ENCODE measurements at places on chromosomes 2 and 18. TPM values are rescaled to one million over a fixed set of nuclear protein-coding genes. Genes with fewer than 3 reads are reported as not detected.

- no peak for DNase-seq
- no peaks in the 10 kb centered on the region for H3K36me3 ChIP-seq
- H3K27ac ChIP-seq, result no peak overlapping the region
- no peaks in the 10 kb centered on the region for H3K27me3 ChIP-seq
Observed at GRCh38 chr18:41373612-41374011, 581.4 kb upstream of the PIK3C3 start.

- no peak overlapping the region for H3K27ac ChIP-seq
- H3K4me1 ChIP-seq, result no peaks in the 10 kb centered on the region
- no peaks in the 10 kb centered on the region for H3K27me3 ChIP-seq
- H3K36me3 ChIP-seq, result no peaks in the 10 kb centered on the region
- H3K4me3 ChIP-seq, result no peak overlapping the region
Observed at GRCh38 chr2:47225061-47225783, 70.1 kb upstream of the STPG4 start.

Gene TM4SF20
- total RNA-seq, result not detected

DNA sequence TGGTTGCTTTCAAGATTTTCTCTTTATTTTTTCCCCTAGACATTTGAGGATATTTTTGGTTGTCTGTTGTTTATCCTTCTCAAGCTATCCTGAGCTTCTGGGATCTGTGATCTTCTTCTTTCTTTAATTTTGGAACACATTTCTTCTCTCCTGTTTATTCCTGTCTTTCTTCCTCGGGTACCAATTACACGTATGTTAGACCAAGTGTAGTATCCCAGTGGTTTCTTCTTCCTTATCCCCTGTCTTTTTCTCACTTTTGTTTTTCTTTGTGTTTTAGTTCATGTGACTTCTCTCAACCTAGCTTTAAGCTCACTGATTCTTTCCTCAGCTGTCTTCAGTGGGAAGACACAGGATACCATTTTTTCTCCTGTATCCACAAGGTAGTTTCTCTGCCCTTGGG is 120.0 kb downstream of the GALR1 start:
- no peaks in the 10 kb centered on the region for H3K4me1 ChIP-seq
- no peak overlapping the region for H3K27ac ChIP-seq
- H3K27me3 ChIP-seq, result no peaks in the 10 kb centered on the region
- no peak for DNase-seq
- no peak overlapping the region for H3K4me3 ChIP-seq
- no peaks in the 10 kb centered on the region for H3K36me3 ChIP-seq

GRCh38 chr2:177758591-177759371 is 313.8 kb downstream of the PDE11A start:
- no peaks in the 10 kb centered on the region for H3K27me3 ChIP-seq
- DNase-seq, result peak; percentile 92
- H3K4me3 ChIP-seq, result no peak overlapping the region
- no peak overlapping the region for H3K27ac ChIP-seq
- peaks cover 2% of the 10 kb centered on the region for H3K4me1 ChIP-seq
- no peaks in the 10 kb centered on the region for H3K36me3 ChIP-seq

DNA sequence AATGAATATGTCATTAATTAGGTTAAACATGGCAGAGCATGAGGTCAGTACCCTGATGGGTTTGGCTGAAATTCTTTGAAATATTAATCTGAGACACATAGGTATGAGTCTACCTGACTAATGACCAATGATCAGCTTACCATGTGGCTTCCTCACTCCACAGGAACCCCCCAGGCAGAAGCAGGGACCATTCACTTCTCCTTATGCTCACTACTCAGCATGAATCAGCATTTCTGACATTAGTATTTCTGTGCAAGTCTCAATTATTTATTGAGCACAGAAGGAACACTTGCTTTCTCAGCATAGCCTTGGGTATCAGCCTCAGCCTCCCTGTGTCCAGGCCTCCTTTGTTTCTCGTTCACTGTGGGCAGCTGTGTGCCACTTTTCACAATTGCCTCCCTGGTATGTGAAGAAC is 9.3 kb upstream of the KCNE4 start:
- H3K27ac ChIP-seq, result no peak overlapping the region
- no peaks in the 10 kb centered on the region for H3K36me3 ChIP-seq
- DNase-seq, result no peak

DNA sequence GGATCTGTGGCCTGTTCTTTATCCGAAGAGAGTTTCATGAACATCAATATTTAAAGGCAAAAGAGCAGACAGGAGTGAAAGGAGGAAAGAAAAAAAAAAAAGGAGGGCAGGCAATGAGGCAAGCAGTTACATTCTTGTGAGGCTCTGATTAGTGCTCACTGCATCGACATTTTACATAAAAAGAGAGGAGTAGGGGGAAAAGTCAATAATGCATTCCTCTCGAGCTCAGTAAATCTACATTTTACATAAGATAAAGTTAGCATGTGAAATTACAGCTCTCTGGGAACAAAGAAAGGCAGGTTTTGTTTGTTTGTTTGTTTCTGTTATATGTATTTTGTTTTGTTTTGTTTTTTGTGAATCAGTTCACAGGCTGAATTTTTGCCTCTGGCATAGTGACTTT is 187.1 kb upstream of the ARL4C start:
- no peaks in the 10 kb centered on the region for H3K27me3 ChIP-seq
- no peak overlapping the region for H3K4me3 ChIP-seq
- DNase-seq, result no peak
- H3K4me1 ChIP-seq, result peaks cover 13% of the 10 kb centered on the region
- no peak overlapping the region for H3K27ac ChIP-seq
- no peaks in the 10 kb centered on the region for H3K36me3 ChIP-seq

Gene ACOXL
- 2.0 TPM for total RNA-seq

DNA sequence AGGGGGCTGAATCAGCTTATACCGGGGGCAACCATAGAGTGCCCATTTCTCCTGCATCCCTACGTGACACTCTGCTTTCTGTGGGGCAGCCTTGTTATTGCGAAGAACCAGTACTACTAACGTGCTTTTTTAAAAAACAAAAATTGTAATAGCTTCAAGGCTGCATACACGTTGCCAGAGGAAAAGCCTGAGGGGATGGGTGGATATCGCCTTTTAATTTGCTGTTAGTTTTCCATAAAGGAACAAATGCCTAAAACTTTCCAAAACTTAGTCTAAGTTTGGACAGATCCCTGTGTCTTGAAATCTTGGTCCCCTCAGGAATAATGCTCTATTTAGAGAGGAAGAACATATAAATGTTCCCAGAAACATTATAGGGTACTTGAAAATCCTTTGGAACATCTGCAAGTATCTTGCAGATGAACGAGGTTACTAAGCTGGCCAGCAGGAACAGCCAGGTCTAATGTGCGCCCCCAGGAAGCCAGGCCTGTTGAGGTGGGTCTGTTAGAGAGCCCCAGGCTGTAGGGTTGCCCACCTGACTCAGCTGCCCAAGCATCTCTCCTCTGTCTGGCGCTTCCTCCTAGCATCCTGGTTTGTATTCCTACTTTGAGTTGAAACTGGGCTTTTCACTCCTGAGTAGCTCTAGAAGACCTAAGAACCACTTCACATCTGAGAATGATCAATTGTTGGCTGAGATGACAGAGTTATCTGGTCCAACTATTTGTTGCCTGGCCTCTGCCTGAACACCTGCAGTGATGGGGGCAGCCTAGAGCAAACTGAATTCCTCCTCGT is 96.9 kb downstream of the TGOLN2 start:
- no peaks in the 10 kb centered on the region for H3K27me3 ChIP-seq
- H3K36me3 ChIP-seq, result no peaks in the 10 kb centered on the region
- no peak for DNase-seq
- no peak overlapping the region for H3K4me3 ChIP-seq

DNA sequence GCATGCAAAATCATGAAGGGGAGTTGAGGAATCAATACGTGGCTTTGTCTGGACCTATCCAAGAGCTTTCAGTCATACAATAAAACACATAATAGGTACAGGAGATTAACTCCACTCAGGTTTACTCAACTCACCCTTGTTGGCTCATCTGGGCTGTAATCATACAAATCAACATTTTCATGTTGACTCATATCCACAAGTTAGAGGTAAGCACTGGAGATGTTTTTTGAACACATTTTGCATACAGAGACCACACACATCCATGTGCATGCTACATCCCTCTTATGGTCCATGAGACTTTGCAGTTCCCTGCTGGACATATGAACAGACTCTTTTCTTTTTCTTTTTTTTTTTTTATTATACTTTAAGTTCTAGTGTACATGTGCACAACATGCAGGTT is 336.9 kb upstream of the PIK3C3 start:
- DNase-seq, result no peak
- H3K36me3 ChIP-seq, result no peaks in the 10 kb centered on the region
- no peaks in the 10 kb centered on the region for H3K27me3 ChIP-seq
- no peaks in the 10 kb centered on the region for H3K4me1 ChIP-seq

Gene FAP
- 3.3 TPM for total RNA-seq

DNA sequence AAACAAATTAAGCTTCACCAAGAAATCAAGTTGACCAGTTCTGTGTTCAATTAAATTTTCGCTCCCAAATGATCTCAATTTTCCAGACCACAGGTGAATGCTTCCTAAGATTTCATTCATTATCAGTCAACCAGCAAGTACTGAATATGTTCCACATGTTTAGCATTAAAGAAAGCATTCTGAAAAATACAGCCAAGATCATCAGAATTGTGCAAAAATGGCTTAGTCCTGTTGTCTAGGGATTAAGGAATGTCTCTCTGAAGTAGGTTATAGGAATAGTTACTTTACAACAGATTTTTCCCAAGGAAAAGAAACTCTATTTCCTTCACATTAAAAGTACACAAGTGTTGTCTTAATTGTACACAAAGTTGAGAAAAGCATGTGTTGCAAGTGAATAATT is 69.2 kb downstream of the NRXN1 start:
- no peak overlapping the region for H3K27ac ChIP-seq
- H3K4me1 ChIP-seq, result no peaks in the 10 kb centered on the region
- DNase-seq, result no peak
- H3K4me3 ChIP-seq, result no peak overlapping the region
- no peaks in the 10 kb centered on the region for H3K36me3 ChIP-seq
- H3K27me3 ChIP-seq, result no peaks in the 10 kb centered on the region

Gene ERMN
- total RNA-seq, result 1.6 TPM

Gene SPP2
- not detected for total RNA-seq

DNA sequence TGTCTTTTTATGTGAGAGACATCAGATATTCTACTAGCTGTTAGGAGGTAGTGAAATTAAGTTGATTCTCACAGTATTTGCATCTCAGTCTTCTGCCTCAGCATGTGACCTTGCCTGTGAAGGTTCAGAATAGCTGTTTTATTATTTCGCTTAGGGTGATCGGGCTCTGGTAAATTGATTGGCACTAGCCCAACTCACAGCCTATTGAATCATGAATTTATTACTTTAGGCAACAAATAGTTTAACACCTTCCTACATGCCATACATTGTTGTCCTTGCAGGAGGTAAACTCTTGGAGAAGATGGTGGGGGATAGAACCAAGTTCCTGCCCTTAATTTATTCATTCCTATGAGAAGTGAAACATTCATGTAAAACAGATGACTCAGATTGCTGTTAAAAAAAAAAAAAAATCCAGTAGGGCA is 101.9 kb downstream of the GPD2 start:
- no peaks in the 10 kb centered on the region for H3K4me1 ChIP-seq
- H3K27ac ChIP-seq, result no peak overlapping the region
- no peaks in the 10 kb centered on the region for H3K36me3 ChIP-seq
- DNase-seq, result no peak
- H3K27me3 ChIP-seq, result no peaks in the 10 kb centered on the region

Gene PRPF40A
- 82.7 TPM for total RNA-seq

DNA sequence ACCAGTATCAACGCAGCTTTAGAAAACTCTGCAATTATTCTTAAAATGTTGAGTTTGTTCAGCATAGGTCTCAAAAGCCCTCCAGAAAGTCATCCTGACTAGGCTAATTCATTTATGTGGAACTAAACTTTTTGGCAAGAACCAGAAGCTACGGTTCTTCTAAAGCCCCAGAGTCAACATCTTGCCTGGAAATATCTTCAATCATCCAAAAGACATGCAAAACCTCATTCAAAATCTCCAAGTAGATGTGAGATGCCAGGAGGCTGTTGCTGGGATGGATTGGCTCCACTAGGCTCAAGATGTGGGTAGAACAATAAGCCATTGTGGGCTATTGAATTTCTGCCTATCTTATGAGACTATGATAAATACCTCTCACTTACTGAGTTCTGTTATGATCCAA is 2.1 kb upstream of the SCG2 start:
- H3K27me3 ChIP-seq, result no peaks in the 10 kb centered on the region
- H3K4me3 ChIP-seq, result no peak overlapping the region
- H3K4me1 ChIP-seq, result no peaks in the 10 kb centered on the region
- no peaks in the 10 kb centered on the region for H3K36me3 ChIP-seq
- H3K27ac ChIP-seq, result no peak overlapping the region

DNA sequence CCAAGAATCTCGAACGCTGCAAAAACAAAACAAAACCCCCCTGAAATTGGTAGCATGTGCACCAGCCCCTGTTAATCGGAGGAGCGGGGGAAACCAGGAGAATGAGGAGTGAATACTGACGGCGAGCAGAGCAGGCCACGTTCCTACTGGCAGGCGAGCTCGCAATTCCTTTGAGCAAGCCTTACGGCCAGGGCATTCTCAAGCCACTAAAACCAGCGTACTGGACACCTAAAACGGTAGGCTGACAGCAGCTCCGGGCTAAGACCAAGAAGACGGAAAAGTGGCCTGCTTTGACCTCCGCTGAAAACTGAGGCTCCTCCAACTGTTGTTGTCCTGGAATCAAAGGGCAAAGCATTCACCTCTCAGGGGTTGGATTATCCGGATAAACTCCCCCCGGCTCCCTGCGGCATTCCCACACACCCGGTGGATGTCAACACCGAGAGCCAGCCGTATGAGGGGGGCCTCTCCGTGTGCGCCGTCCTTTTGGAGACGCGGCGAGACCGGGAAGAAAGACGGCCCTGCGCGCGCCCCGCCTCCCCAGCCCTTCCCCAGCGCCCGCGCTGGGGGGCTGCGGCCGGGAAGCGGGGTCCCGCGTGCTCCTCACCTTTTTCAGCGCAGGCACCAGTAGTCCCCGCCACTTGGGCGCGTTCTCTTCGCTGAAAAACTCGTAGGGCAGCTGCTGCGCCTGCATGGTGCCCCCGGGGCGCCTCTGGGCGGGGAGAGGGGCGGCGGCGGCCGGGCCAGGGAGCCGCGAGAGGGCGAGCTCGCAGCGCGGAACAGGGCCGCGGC is 925 bp downstream of the SOS1 start:
- no peaks in the 10 kb centered on the region for H3K36me3 ChIP-seq
- peak; percentile 75 for DNase-seq
- peaks cover 17% of the 10 kb centered on the region for H3K4me1 ChIP-seq
- H3K4me3 ChIP-seq, result peak overlapping the region; percentile 57
- H3K27me3 ChIP-seq, result no peaks in the 10 kb centered on the region

DNA sequence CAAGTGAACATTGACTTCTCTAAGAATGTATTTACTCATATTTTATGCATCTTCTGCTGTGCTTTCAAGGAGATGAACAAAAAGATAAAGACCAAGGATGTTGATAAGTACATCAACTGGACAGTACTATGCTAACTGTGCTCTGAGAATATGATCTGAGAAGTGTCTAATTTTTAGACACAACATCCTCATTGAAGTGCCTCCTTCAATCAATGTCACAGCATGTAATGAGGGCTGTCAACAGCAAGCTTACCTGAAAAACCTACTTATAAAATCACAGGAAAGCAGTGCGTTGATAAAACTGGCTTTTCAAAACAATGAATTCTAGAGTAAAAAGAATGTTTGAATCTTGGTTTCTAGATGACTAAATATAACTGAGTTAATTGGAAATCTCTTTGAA is 452.9 kb upstream of the DSEL start:
- H3K4me3 ChIP-seq, result no peak overlapping the region
- H3K27ac ChIP-seq, result no peak overlapping the region
- no peaks in the 10 kb centered on the region for H3K27me3 ChIP-seq
- no peaks in the 10 kb centered on the region for H3K4me1 ChIP-seq
- no peaks in the 10 kb centered on the region for H3K36me3 ChIP-seq

Gene MAPRE3
- total RNA-seq, result 17.9 TPM

Gene FABP1
- total RNA-seq, result not detected

GRCh38 chr18:12308386-12309100 is 502 bp downstream of the TUBB6 start:
- peak overlapping the region; percentile 61 for H3K4me3 ChIP-seq
- H3K27ac ChIP-seq, result peak overlapping the region; percentile 79
- DNase-seq, result peak; percentile 83
